Right hindlimb (tissue), 1 donor: ENCODE measurements at places on chromosomes 11 and 22.

DNA sequence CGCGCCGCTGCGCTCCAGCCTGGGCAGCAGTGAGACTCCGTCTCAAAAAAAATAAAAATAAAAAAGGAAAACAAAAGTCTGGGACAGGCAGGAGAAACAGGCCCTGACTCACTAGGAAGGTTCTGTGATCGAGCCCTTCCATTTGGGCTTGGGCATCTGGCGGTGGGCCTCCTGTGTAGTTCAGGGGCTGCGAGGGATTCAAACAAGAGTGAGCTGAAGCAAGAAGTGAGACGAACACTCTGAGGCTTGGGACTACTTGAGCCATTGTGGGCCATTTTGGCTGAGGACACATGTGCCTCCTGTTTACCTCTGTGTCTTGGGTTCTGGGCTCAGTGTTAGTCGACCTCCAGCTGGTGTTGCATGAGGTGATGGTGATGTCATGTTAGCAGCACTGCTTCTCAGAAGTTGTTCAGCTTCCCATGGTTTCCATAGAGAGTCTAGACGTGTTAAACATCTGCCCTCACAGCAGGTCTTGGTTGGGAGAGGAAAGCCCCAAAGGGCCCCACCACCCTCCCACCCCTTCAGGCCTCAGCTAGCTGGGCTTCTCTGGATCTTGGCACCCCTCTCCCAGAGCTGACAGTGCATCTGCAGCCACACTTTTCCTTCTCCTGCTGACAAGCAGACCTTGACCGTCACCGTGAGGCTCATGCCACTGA lies 57.8 kb downstream of the MED15 start:
- DNase-seq, result no peak

GRCh38 chr11:75163921-75164849 lies 13.3 kb downstream of the SLCO2B1 start:
- DNase-seq, result peak; percentile 61

DNA sequence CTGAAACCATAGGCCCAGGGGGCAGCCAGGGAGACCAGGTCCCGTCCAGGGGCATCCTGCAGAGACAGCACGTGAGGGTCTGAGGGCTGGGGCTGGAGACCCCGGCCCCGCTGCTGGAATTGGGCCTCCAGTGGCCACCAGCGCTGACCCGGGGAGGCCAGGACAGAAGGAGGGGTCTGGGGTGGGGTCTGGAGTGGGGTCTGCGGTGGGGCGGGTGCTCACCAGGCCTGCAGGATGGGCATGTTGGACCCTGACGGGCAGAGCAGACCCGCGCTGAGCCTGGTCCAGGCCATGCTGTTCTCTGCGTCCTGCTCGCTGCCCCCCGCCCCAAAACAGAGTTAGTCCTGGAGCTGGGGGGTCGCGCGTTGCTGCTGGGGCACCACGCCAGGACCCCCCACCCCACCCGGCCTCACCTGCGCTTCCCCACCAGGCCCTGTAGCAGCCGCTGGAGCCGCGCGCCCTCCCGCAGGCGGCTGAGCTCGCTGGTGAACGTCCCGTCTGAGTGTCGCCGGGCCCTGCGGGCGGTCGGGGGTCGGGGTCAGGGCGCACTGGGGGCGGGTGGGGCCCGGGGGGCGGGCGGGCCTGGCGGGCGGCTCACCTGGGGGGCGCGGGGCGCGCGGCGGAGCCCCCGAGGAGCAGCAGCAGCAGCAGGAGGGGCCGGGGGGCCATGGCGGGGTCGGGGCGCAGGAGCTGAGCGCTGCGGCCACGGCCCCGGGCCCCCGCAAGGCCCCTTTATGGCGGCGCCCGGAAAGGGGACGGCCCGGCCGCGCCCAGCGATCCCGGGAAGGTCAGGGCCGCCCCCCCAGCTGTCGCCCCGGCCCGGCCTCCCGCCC lies at the start of gene SCT:
SCT (minus strand) TSS at position 707 of the 833 bp plus-strand sequence; CDS start at position 669, 38 bp downstream.
- peak; percentile 32 for DNase-seq

GRCh38 chr22:42131562-42131961 lies 952 bp upstream of the CYP2D6 start:
- no peak for DNase-seq
